Hypothalamus (tissue), 51 donors: ENCODE measurements at places on chromosomes 7 and 10.
A peak's percentile ranks its signal among the peaks of the same experiment; 100 is the strongest.

DNA sequence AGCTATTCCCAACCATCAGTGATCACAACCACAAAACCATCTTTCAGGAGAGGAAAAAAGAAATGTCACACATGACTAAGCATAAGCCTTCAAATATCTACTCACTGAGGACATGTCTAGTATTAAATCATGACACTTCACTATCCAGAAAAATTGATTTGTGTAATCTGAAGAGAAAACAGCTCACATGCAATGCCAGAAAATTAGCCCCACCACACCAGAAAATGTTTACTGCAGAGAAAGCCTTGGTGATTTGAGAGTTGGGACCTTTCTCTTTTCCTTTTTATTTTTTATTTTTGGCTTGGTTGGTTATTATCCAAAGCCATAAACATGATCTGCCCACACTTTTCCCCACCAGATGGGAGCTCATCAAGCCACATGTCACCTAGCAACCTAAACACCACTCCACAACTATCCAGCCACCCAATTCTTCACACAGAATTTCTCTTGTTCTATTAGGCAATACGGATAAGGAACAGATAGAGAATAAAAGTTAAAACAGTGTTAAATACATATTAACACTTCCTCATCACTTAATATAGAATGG is 3.1 kb downstream of the PARD3 start:
- no peak for DNase-seq

DNA sequence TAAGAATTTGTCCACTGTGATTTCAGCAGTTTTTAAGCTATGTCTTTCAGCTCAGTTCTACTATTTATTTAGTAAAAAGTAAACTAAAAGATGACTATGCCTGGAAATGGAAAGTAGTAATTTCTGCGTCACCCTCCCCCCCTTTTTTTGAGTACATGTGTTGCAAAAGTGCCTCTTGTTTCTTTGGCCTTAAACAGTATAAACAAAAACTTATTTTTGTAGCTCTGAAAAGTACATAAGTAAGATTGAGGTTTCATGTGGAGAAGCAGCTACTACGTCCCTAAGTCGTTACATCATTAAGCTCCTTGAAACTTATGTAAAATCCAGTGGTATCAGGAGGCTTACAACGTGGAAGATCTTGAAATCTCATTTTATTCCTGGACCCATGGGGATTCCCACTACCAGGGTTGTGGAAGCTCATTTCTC is 46.3 kb upstream of the HBP1 start:
- DNase-seq: no peak

DNA sequence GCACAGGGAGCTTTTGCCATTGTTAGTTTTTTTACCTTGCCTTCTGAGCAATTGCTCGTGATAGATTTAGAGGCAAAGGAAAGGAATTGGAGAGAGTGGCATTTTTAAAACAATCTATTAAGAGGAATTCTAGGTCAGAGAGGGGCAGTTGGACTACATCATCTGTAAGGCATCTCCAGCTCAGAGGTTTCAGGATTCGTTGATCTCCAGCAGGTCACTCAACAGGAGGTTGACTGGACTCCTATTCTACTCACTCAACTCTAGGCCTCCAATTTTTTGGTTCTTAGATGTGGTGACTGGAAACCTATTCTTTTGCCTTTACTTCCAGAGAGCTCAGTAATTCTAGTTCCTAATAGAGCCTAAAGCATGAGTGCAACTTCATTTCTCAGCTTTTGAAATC is 42.8 kb downstream of the TBXAS1 start:
- DNase-seq: no peak

DNA sequence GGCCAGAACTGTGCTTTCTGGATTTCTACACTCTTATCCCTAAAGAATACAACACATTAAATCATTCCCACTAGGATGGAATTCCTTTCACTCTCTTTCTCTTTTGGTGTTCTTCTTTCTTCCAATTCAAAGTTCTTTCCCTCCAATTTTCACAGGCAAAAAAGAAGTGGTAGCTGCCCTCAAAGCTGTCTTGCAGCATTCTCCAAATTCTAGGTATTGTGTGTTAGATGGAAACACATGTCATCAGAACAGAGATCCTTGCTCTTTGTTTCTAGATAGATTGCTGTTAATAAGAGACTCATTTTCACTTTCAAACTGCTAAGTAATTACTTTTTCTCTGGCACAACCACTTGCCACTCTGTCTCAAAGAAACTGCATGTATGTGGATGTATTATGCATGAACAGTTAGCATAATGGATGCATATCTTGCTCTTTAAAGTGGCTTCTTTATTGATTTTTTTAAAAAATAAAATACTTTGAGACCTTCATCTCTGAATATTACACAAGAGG is 31.0 kb downstream of the SHTN1 start:
- DNase-seq: no peak

DNA sequence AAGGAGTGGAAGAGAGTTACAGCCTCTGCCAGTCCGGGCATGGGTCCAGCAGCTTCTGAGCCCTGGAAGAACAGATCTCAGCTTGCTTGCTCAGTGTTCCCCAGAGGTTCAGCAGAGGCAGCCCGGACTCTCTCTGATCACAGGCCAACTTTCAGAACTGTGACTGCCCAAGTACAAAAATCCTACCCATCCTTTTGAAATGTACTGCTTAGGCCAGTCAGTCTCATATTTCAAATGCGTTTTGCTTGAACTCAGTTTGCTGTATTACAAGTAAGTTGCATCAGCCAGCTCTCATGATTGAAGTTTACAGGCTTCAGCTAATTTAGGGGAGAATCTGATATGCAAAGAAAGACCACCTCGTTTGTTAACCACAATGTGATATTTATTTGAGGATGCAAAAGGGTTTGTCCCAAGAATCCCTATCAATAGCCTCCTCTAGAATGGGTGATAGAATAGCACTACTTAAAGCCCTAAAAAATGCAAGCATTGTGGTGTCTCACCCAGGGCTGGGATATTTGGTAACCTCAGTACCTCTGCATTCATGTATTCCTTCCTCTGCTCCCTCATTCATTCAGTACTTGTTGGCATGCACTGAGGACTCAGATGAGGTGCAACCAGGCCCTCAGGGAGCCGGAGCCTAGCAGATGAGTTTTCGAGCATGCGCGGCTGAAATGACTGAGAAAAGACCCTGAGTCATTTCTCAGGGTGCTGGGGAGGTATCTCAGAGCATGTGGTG is 7.0 kb downstream of the AIMP2 start:
- DNase-seq: peak; percentile 19

DNA sequence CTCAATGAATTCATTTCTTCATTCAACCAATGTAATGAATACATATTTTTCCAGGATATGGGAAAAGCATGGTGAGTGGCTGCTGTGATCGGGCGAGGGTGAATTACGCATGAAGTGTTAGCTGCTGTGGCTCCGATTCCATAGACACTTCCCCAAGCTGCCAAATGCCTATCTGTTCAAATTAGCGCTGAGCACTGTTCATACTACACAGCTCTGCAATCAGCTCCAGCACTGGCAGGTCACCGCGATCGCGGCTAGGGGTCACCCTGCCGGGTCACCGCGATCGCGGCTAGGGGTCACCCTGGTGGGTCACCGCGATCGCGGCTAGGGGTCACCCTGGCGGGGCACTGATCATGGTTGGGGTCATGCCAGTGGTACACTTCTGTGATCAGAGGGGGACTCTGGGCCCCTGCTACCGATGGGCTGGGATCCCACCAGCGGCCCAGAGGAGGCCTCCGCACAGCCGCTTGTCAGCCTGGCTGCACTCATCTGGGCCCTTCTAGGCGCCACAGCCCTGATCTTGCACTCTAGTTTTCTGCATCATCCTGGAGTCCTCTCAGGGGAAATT is 49.3 kb downstream of the JAKMIP3 start:
- DNase-seq: no peak

- DNase-seq: no peak
These were observed 303.3 kb upstream of the ETV1 start for GRCh38 chr7:14292737-14293136.

GRCh38 chr10:98745645-98746044 is 298.9 kb upstream of the HPS1 start:
- DNase-seq: no peak

DNA sequence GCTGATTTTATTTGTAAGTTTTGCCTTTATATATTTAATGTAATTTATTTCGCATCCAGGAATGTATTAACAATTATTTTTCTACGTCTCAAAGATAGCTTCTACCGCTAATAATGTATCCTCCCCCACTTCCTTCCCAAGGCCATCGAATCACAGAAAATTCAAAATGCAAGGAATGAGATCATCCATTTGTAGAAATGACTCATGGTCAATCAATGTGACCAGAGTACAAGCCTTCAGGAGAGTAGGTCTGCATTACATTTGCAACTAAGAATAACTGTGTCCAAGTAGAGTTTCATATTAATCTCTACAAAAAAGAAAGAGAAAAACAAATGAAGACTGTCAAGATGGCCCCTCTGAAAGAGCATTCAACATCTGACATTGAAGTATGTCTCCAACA is 205.9 kb upstream of the PHF14 start:
- DNase-seq: no peak

GRCh38 chr10:112907893-112908292 is 42.2 kb upstream of the TCF7L2 start:
- DNase-seq: no peak

- no peak for DNase-seq
These were observed 31.7 kb upstream of the ASL start for GRCh38 chr7:66043681-66044497.

DNA sequence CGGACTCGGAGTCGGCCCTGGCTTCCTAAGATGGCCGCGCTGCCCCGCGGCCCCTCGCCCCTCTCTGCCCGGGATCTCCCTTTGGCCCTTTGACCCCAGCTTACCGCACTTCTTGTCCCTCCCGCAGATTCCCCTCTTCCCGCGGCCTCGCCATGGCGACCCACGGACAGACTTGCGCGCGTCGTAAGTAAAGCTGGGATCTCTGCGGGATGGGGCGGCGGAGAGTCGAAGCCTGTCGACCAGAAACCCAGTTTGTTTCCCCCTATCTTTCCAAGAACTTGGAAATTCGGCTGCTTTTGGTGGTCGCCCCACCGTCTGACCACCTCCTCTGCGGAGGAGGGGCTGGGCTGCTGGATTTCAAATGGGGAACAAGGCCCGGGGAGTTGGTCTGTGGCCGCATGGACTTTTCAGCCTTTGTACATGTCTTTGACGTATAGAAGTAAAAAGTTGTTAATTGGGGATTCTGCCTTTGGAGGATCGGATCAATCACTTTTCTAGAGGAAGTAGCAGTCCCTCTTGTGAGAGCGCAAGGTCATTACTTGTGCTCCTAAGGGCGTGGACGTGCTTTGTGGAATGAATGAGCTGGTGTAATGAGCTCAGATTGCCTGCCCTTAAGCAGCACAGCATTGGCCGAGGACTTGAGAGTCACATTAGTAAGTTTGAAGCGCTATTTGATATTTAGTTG is 553 bp downstream of the VDAC2 start:
- no peak for DNase-seq

GRCh38 chr7:79096361-79096805 is 357.1 kb downstream of the MAGI2 start:
- DNase-seq: no peak
